AG04449 (cell line): ENCODE measurements at places on chromosomes 5 and 9.

DNA sequence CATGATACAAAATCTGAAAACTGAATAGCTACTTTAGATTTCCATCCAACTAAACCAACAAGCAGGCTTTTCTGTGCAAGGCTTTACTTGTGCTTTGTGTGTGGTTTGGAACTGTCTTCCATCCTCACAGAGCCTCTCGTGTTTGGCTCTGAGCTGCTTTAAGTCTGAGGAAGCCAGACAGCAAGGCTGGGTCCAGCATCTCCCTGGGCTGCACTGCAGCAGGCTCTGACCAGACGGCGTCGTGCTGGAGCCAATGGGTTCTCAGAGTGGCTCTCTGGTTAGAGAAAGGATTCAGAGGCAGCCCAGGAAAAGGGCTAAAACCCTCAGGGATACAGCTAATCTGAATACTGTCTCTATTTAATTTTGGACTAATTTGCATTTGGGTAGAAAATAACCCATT, 207.9 kb upstream of the EFNA5 start:
- no peak for DNase-seq

DNA sequence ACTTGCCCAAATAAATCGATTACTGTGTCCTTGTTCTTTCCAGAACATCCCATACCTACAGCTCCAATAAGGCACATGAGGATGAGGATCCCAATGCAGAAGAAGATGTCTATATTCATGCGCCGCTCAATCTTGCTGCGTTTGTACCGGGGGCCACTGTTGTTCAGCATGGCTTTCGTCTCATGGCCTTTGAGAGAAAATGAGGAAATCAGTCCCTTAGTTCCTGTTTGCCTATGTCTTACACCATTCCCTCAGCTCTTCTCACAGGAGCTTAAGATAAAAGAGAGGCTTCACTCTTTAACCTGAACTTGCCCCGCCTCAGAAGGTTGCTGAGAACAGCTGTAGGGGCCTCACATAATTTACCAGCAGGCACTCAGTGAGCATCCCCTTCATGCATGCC, 211.6 kb downstream of the ATP10B start:
- no peak for DNase-seq

- DNase-seq = no peak
Observed at GRCh38 chr5:141656396-141656795, 5.2 kb upstream of the FCHSD1 start.

- peak; percentile 17 for DNase-seq
Observed at GRCh38 chr9:16075696-16076095, 522.9 kb downstream of the CCDC171 start.

GRCh38 chr9:4293293-4293941, 6.5 kb downstream of the GLIS3 start:
- peak; percentile 97 for DNase-seq

DNA sequence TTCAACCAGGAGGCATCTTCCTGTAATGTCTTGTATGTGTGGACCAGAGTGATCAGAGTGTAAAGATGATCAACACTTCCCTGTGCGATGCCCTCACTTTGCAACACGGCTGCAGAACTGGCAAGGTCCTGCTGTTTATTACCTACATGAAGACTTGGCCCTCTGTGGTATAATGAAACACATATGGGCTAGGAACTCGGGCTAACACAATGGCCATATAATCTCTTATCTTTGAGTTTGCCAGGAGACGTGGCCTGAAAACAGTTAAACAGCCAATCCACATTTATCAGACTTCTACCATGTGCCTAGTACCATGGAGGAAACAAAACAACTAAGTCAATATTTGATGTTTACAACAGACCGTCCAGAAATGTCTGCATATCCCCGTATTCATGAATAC, 145.5 kb downstream of the ZNF462 start:
- no peak for DNase-seq

GRCh38 chr5:130974021-130974683, 190.9 kb downstream of the HINT1 start:
- no peak for DNase-seq

- DNase-seq = no peak
Observed at GRCh38 chr5:77620405-77620804, 18.1 kb downstream of the OTP start.

DNA sequence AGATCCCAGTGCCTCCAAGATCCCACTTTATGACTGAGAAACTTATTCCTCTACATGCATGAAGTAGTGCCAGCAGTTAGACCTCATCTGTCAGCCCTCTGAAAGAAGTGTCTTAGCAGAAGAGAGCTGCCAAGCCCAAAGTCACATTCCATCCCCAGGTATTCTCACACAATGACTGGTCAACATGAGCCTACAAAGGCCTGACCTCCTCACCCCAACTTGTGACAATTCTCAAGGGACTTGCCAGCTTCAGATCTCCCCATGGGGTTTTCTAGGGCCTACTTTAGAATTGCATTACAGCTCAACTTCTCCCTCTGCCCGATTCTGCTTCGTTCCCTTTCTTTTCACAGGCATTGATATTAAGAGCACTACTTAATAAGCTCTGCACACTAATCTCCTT, 393.8 kb upstream of the SLC30A5 start:
- DNase-seq = no peak

GRCh38 chr5:159515909-159516415, 185.7 kb upstream of the IL12B start:
- DNase-seq = no peak

GRCh38 chr9:109328978-109329637, 8.2 kb upstream of the EPB41L4B start:
- no peak for DNase-seq

DNA sequence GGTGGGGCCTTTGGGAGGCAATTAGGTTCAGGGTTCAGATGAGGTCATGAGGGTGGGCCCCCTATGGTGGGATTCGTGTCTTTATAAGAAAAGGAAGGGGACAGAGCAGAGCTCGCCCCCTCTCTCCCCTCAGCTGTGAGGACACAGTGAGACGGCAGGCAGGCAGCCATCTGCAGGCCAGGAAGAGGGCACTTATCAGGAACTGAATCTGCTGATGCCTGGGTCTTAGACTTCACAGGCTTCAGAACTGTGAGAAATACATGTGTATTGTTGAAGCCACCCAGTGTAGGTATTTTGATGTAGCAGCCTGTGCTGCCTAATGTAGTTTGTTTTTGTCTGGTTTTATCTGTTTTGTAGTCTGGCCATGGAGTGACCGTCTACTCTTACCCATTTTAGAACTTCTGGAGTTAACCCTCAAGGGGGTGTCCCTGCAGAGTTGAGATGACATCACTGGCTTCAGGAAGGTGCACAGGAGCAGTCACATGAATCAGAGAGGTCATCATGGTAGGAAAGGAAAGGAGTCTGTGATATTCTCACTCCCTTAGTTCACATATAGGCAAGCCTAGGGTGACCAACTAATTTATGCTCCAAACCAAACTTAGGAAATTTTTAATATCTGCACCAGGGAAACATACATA, 71.0 kb downstream of the LRRC70 start:
- no peak for DNase-seq

GRCh38 chr5:100432741-100433140, 102.4 kb upstream of the FAM174A start:
- DNase-seq = no peak

DNA sequence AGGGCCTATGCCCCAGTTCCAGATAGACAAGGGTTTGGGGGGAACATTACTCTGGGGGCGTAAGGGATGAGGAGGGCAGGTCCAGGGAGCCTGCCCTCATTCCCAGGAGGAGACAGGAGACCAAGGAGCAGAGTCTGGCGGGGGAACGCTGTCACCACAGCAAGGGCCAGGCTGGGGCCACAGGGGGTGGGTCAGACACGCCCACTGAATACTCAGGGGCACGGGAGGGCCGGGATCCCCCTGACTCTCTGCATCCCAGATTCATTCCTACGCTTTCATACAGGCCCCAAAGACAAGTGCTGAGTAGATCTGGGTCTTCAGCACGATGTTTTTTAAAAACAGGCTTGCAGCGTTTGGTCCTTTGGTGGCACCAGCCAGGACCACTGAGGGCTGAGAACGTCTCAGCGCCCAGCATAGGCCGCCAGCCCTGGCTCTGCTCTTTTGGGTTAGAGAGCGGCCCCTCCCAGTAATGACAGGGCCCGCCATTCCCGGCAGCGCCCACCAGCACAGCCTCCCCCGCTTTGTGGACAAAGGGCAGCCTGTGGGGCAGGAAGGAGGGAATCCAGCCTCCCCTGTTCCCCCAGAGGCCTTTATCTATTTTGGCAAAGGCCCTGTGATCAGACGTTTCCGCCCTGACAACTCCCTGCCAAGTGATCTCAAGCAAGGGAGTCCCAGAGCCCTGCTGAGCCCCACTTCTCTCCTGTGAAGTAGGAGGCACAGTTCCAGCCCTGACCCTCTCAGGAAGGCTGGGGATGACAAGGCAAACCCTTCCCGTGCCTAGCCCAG, 24.9 kb downstream of the NEK6 start:
- no peak for DNase-seq

DNA sequence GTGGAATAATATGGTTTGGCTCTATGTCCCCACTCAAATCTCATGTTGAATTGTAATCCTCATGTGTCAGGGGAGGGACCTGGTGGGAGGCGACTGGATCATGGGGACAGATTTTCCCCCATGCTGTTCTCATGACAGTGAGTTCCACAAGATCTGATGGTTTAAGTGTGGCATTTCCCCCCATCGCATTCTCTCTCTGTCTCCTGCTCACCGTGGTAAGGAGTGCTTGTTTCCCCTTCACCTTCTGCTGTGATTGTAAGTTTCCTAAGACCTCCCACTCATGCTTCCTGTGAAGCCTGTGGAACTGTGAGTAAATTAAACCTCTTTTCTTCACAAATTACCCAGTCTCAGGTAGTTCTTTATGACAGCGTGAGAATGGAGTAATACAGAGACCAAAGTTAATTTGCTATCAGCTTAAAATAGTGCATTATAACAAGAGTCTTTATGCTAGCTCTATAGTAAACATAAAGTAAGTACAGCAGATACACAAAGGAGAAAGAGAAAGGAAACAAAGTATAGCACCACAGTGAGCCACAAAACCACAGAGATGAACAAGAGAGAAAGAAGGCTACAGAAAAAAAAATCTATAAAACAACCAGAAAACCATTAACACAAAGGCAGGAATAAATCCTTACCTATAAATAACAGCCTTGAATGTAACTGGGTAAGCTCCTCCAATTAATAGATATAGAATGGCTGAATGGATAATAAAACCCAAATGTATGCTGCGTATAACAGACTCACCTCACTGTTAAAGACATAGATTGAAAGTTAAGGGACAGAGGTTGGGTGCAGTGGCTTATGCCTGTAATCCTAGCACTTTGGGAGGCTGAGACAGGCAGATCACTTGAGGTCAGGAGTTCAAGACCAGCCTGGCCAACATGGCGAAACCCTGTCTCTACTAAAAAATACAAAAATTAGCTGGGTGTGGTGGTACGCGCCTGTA, 39.7 kb downstream of the RAPGEF6 start:
- no peak for DNase-seq

DNA sequence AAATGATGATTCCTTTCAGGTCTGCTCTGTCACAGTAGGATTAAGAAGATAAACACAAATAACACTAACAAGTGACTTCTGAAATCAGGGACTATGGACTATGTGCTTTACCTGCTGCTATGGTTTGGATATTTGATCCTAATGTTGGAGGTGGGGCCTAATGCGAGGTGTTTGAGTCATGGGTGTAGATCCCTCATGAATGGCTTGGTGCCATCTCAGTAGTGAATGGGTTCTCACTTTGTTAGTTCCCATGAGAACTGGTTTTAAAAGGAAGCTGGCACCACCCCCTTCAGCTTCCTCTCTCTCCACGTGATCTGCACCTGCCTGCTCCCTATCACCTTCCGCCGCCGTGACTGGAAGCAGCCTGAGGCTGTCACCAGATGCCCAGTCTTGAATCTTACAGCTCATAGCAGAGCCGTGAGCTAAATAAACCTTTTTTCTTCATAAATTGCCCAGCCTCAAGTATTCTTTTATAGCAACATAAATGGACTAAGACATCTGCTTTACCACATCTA, 3.3 kb downstream of the PPIC start:
- no peak for DNase-seq

DNA sequence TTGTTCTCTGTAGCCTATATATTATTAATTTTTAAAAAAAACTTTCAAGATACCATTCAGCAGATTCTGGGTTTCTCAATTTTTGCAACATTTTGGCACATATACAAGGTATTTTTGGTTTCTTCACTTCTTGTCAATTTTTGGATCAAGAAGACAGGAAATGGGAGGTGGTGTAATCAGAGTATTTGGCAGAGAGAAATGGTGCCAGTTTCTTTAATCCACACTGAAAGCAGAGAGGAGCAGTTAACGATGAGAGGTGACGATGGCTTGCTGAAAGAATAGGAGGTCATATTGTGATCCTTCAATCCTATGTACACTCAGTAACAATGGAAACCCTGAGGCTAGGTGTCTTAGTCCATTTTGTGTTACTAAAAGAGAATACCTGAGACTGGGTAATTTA, 16.4 kb downstream of the NNT start:
- DNase-seq = no peak

DNA sequence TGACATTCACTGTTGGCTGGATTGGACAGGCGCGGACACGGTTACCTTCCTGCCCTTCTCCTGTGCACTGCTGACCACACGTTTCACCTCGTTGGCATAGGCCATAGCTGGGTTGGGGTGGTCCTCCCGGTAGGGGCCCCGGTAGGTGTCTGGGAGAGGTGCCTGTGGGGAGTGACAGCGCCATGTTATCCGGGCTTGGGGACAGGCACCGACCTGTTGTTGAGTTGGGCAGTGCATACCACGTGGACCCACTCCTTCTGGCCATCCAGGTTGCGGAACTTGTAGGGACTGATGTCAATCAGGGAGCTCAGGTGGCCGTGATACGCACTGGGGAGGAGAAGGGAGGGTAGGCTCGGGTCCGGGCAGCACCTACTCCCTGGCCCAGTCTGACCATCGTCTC, 8.2 kb downstream of the PHYKPL start:
- DNase-seq = no peak

DNA sequence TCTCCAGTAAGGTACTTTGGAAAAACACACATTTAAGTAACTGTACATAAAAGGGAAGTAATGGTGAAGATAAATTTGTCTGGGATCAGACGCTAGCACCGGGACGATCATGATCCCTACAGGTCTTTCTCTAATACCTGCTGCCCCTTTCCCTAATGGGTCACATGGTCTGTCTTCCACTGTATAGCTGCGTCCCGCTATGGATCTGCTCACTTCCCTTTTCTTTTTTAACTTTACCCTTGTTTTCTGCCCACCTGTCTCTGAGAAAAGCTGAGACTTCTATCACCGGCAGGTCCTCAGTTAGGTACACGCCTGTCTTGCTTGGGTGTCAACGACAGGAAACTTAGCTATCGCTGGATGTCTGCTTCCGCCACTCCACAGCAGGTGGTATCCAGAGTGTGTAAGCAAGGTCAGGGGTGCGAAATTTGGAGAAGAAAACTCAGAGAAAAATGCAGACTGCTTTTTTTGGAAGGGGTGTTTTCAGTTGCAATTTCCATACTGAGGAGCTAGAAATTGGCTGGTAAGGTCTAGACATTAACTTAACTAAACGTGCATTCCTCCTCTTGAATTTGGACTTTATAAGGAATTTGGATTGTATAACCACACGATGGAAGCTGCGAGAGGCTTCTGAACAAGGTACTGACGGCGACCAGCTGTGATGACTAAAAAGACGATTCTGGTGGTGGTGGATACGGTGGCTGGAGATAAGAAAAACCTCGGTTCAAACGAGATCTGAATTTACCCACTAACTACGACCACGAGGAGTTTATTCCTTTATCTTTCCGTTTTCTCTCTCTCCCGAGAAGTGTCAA, 1.1 kb upstream of the ICE1 start:
- no peak for DNase-seq
